ENCODE measurements at places on chromosomes 7 and 10.

DNA sequence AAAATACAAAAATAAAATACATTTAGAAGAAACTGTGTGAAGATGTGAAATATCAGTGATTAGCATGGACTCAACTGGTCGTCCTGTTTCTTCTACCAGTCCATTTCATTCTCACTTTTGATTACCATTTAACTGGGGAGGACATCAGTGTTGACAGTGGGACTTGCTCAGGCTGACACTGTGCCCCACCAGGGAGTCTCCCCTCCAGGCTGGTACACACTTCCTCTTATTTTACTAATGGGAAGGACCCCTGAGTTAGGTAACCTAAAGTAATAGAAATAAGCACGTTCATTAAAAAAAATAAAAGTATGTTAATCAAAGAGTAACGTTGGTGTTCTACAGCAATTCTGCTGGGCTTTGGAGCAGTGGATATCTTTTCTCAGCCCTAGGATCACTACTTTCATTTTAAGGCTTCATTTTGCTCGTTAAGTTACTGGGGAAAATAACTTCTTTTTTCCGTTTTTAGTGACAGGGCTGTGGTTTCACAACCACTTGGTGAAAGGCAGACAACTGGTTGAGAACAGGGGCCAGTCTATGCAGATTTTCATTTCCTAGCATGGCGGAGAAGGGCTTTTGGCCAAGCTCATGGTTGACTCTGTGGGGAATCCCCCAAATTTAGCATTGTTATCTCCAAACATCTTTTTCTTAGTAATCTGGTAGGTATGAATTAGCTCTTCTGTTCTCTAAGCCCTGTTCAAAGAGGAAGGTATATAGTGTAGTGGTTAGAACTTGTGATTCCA is 2.1 kb downstream of the SNX10 start:
- DNase-seq: no peak

GRCh38 chr7:39272111-39272510 is 294.1 kb upstream of the YAE1 start:
- DNase-seq: no peak

DNA sequence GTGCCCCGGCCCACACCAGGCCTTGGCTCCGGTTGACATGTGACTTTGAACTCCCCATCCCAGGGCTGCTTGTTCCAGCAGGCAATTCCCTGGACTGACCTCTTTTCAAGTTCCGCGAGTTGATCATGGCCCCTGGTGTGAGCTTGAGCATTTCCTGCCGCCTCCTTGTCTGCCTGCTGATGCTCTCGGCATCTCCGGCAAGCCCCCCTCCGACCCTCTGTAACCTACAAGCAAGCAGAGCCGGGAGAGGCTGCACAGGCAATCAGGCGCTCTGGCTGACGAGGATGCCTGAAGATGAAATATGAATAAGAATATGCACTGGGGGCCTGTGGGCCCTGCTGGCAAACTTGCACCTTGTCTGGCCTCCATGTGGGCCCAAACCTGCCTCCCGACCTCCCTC is 304.9 kb upstream of the MKI67 start:
- DNase-seq: no peak

- DNase-seq: no peak
These were observed 11.5 kb downstream of the ZNF3 start for GRCh38 chr7:100069991-100070390.

DNA sequence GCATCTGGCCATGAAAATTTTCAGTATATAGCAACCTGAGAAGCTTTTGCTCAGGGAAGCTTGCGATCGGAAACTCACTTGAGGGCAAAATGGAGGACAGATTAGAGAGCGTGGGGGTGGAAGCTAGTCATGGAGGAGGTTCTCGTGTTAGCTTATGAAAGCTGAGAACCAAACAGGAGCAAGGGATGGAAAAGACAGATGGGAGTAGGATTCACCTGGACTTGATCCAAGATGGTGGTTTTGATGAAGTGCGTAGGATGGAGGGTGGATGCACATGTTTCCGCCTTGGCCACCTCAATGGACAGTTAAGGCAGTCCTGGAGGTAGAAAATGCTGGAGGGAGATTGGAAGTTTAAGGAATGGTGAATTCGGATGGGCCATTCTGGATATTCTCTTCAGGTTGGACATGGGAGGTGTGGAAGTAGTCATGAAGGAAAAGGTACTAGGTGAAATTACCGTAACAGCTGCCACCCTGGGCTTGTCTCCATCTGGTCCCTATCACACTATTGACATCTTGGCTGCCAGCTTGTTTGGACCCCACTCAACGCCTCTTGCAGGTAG is 6.3 kb upstream of the C10orf95 start:
- no peak for DNase-seq

DNA sequence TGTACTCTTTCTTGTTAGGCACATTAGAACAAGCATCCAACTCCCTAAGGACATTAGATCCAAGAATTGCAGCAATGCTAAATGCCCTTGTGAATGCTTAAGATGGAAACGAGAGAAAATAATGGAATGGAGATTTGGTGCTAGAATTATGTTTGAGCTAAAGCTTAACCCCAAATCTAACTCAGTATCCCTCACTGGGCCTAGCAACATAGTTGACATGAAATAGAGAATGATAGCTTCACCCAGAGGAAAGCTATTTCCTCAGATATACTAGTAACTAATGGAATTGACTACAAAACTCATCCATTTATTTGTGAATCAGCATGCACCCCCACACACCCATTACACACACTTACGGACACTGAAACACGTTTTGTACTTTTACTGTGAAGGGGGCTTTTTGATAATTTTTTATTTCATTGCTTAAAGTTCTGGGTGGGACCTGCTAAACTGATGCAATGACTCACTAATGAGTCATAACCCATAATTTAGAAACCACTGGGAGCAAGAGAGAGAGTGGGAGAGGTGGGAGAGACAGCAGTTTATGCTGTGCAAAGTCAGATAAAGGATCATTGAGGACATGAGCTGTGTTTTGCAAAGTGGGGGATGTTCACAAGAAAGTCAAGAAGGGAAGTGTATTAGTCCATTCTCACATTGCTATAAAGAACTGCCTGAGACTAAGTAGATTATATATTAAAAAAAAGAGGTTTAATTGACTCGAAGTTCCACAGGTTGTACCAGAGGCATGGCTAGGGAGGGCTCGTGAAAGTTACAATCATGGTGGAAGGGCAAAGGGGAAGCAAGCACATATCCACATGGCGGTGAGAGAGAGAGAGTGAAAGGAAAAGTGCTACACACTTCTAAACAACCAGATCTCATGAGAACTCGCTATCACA is 382.7 kb downstream of the SFMBT2 start:
- DNase-seq: no peak

- DNase-seq: no peak
These were observed 185.0 kb downstream of the STK31 start for GRCh38 chr7:23894892-23895569.

DNA sequence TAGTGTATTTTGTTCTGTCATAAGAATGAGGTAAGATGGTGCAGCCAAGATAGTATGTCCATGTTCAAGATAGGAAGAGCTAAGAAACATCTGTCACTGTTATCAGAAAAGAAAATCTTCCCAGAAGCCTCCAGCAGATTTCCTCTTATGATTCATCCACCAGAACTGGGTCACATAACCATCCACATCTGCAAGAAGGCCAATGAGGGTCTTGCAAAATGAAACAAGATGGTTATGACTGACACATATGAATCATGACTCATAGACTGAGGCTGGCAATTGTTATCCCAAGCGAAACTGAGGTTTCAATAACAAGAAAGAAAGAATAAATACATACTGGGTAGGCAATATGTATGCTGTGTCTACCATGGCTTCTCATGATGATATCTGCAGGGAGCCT is 30.3 kb downstream of the CCNJ start:
- no peak for DNase-seq

DNA sequence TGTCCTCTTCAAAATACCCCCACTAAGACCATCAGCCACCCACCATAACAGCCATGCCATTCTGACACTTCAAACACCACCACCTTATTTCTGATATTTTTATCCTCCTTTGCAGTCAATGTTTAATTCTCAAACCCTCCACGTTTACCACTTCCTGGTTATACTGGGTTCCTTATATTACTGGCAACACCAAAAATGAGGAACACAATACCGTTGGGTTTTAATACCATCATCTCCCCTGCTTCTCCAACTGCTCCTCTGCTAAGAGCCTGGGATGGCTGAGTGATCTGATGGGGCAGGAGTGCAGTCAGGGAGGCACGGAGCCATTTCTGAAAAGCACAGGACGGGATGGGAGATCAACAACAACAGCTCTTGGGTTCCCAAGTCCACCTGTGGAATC is 140.5 kb downstream of the CHCHD3 start:
- DNase-seq: no peak

DNA sequence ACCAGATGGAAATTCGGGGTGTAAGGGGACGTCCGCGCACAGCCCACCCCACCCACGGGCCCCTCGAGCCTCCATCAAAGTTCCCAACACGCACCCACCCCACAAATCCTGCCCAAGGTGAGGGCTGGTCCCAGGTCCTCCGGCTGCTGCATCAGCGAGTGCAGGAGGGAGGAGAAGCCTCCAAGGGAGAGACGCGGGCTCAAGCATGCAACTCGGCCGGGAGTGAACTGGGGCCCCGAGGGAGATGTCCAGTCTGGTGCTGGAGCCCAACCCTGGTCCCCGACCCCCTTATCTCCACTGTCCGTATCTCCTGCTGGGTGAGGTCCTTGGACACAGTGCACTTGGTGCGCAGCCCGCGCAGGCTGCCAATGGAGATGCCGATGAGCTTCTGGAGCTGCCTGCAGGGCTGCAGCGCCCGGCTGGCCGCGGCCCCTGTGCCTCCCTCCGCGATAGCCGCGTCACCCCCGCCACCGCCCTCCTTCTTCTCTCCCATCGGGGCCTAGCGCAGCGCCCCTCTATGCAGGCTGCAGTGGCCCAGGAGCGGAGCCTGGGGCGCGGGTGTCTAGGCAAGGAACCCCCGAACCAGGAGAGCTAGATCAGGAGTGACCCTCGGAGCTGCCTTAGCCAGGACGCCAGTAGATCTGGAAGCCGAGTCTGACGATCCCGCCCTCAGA is 489.2 kb downstream of the ZNF33B start:
- no peak for DNase-seq

DNA sequence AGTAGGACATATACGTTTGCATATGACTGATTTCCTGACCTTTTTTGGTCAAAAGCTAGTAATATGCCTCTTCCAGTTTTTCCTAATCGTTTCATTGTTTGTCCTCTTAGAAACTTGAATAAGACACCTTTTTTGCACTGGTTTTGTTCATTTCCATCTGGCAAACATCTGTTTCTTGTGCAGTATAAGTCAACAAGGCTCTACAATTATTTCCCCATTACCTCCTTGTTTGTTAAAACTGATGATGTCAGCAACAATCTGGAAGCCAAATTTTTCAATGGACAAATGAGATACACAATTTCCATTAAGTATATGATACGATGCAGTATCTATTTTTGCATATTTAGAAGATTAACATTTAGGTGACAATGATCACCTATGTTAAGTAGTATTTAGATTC is 148.8 kb downstream of the NRBF2 start:
- no peak for DNase-seq

DNA sequence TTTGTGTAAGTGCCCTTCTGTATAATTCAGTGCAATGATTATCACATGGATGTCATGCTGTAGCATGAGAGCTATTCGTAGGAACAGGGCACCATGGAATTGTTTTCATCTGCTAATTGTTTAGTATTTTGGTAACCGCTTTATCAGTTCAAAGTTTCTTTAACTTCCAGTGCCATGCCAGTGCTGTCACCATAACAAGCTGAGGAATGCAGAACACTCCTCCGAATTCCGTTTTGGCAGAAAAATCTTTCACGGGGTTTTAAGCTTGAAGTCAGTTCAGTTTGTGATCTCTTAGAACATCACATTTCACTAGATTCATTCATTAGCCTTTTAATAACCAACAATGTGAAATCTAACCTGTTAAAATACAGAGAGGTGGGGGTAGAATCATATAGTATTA is 117.2 kb upstream of the SEMA3C start:
- no peak for DNase-seq

Measured in stimulated activated CD8-positive, alpha-beta memory T cell treated with anti-CD3 and anti-CD28 coated beads, Interleukin-4, amount 100 ng/mL, for 1 hour (primary cell).